ENCODE measurements at places on chromosomes 5 and 9.

DNA sequence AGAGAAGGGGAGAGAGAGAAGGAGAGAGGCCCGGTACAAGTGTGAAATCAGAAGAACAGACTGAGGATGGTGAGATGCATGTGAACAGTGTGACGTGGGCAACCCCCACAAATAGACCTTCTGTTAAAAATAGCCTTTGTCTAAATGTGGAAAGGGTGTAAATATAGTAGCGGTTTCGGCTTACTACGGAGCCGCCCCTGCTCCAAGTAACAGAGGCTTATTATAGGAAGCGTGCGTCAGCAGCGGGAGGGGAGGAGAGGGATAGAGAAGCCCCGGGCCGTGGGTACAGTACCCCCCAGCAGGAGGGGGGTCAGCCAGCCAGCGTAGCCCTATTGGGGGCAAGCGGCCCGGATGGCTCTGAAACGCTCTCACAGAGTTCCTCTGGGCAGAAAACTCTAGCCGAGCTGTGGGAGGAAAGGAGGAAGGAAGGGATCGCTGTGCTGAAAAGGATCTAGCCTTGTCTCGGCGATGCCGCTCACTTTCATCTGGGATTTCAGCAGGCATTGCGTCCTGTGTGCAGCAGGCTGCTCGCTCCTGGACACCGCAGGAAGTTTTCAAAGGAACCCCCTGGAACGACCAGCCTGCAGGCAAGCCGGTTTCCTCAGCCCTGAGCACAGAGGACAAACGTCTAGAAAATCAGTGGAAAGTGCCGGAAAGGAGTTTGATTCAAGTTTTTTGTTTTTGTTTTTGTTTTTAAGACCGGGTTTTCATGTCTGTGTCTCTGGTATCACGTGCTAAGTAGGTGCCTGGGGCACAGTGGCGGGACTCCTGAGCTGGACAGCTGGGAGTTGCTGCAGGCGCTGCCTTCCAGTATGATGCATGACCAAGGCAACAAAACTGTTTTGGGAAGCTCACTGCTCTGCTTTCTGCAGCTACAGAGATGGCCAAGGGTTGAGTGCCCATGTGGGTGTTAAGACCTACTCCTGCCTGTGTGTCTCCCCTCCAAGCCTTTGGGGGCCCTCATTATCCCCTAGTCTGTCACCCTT is 146.6 kb downstream of the SEC61B start:
- DNase-seq, result no peak

DNA sequence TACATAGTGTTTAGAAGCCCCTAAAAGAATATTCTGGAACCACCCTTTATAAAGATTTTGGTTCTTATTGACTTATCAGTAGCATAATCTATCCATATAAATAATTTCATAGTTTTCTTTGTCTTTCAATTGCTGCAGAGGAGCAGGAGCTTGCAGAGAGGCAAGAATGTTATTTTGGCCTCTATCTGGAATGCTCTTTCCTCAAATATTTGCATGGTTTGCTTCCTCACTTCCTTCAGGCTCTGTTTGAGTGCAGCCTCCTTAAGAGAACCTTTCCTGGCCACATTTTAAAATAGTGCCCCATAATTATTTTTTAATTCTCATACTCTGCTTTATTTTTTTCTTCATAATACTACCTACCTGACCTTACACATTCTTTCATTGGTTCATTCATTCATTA is 1.5 kb downstream of the C5 start:
- DNase-seq, result no peak

- no peak for DNase-seq
Observed at GRCh38 chr5:158354958-158355357, 496.0 kb upstream of the CLINT1 start.

DNA sequence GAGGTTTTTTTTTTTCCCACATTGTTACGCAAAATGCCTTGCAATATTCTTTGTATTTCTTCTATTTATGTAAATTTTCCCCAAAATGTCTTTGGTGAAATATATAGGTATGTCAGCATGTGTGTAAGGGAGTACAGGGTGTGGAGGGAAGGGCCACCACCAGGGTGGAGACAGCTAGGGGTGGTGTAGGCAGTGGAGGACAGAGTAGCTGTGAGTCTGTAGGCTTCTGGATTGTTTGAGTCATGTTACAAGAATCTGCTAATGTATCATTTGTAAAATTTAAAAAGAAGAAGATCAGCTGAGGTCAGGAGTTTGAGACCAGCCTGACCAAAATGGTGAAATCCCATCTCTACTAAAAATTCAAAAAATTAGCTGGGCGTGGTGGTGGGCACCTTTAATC is 175.5 kb downstream of the NXNL2 start:
- no peak for DNase-seq

DNA sequence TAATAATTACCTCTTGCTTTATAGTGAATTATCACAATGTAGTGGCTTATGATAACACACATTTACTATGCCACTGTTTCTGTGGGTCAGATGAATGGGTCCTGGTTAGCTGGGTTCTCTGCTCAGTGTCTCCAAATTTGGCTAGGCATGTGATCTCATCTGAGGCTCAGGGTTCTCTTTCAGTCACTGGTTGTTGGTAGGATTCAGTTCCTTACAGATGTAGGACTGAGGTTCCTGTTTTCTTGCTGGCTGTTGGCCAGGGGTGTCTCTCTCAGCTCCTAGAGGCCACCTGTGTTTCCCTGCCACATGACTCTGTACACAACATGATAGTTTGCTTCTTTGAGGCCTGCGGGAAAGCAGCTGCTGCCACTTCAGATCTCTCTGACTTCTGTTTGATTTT is 7.1 kb downstream of the NFX1 start:
- DNase-seq, result no peak

GRCh38 chr5:50694027-50694590 is 27.7 kb downstream of the PARP8 start:
- DNase-seq, result no peak

DNA sequence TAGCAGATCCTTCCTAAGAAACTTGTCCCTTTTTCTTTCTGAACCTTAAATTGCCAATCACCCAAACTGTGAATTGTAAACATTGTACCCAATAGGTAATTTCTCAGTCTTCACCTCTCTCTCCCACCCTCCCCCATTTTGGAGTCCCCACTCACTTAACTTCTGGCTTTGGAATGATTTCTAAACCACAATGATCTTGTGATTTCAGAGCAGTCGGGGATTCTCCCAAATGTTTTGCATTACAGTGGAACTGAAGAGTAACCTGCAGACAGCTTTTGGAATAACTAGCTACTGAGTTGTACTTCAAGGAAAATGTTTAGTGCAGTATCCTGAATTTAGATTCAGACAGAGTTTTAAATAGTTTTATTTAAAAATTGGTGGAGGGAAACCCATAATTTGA is 19.2 kb downstream of the SLC27A6 start:
- no peak for DNase-seq

All from HuH-7.5 (cell line).